Activated CD8-positive, alpha-beta memory T cell treated with anti-CD3 and anti-CD28 coated beads for 4 hours (primary cell): ENCODE measurements at places on chromosomes 16 and 17.

- DNase-seq, result no peak
Observed at GRCh38 chr16:89312194-89312593, 94.7 kb downstream of the ZNF778 start.

- DNase-seq, result no peak
Observed at GRCh38 chr16:14321542-14321941, 250.4 kb downstream of the MRTFB start.

- DNase-seq, result no peak
Observed at GRCh38 chr17:48053758-48054237, 5.6 kb downstream of the NFE2L1 start.

GRCh38 chr16:65807858-65808257, 558.6 kb upstream of the CDH5 start:
- DNase-seq, result no peak

- no peak for DNase-seq
Observed at GRCh38 chr16:546909-547770, 13.1 kb upstream of the PRR35 start.
